ENCODE measurements at places on chromosomes 5 and 9. TPM values are rescaled to one million over a fixed set of nuclear protein-coding genes. Genes with fewer than 3 reads are reported as not detected.

The FOXD4L5 gene
- not detected for total RNA-seq

The NIPAL4 gene
- total RNA-seq, result not detected

- no peak for DNase-seq
Observed at GRCh38 chr5:10432059-10433008, 9.3 kb upstream of the ROPN1L start.

- DNase-seq, result no peak
Observed at GRCh38 chr5:180815293-180815917, 12.8 kb upstream of the MGAT1 start.

- DNase-seq, result peak; percentile 20
Observed at GRCh38 chr5:76256116-76256889, 146.8 kb upstream of the IQGAP2 start.

GRCh38 chr5:151718153-151718552 lies 31.4 kb upstream of the SPARC start:
- no peak for DNase-seq

DNA sequence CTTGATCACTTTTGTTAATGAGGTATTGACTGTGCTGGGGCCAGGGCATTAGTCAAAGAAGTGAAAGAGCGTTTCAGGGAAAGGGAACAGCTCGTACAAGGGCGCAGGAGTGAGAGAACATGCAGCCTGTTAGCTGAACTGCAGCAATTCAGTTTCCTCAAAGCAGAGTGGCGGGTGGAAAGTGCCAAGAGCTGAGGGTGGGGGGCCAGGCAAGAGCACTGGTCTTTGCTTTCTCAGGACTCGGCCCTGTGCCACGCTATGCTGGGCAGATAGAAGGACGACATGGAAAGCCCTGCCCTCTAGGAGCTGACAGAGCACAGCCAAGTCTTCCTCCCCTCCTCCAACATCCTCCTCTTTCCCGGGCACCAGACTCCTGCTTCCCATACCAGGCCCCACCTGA lies 304.8 kb downstream of the SPOCK1 start:
- no peak for DNase-seq

GRCh38 chr5:116699332-116699731 lies 124.7 kb upstream of the SEMA6A start:
- no peak for DNase-seq

DNA sequence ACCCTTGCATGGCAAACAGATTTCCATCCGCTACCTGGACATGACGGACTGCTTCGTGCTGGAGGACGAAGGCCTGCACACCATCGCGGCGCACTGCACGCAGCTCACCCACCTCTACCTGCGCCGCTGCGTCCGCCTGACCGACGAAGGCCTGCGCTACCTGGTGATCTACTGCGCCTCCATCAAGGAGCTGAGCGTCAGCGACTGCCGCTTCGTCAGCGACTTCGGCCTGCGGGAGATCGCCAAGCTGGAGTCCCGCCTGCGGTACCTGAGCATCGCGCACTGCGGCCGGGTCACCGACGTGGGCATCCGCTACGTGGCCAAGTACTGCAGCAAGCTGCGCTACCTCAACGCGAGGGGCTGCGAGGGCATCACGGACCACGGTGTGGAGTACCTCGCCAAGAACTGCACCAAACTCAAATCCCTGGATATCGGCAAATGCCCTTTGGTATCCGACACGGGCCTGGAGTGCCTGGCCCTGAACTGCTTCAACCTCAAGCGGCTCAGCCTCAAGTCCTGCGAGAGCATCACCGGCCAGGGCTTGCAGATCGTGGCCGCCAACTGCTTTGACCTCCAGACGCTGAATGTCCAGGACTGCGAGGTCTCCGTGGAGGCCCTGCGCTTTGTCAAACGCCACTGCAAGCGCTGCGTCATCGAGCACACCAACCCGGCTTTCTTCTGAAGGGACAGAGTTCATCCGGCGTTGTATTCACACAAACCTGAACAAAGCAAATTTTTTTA lies 242.9 kb downstream of the MARCHF11 start:
- DNase-seq, result no peak

- no peak for DNase-seq
Observed at GRCh38 chr5:168006456-168007130, 284.9 kb upstream of the WWC1 start.

The KIF24 gene
- 2.1 TPM for total RNA-seq

DNA sequence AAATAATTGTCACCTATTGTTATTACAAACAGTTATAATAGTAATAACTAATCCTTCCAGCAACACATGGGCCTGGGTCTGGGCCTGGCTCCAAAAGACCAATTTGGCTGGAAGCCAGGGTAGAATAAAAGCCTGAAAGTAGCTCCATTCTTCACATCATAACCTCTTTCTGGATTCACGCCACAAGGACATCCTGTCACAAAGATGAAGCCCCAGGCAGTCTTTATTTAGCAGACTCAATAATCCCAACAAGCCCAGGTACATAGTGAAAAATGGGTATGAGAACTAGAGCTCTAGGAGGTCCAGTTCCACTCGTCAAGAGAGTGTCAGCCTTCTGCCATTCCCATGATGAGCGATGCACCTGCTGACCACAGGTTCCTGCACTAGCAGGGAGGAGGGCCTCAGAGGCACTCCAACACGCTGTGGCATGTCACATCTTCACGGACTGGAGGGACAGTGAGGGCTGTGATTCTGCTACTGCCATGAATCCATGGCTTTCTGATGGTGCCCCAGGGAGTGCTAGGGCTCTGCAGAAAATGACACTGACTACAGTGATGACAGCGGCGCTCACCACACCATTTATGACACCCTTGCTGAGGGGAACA lies 124.9 kb downstream of the SPOCK1 start:
- DNase-seq, result no peak

DNA sequence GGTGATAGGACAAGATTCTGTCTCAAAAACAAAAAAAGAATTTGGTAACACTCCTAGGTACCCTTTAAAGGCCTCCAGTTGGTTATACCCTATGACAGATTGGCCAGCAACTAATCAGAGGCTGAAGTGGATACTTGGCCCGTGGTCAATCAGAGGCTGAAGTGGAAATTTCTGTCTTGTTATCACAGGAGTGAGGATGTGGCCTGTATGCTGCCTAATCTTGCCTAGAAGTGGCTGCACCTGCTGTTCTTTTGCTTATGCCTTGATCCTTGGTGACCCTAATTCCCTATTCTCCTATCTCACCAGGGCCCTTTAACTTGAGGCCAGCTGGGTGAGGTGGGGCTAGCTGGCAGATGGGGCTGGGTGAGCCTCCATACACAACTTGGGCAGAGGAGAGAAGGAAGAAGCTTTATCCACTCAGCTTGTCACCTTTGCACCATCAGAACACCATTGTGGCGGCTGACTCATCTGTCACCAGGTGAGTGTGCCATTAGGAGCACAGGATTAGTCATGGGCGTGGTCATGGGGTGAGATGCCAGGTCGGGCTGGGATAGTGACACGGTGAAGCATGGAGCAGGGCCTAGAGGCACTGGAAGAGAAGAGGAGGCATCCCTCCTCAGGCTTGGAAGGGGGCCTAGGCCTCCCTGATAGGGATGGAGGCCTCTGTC lies 41.5 kb downstream of the SAR1B start:
- no peak for DNase-seq

The SHOC1 gene
- not detected for total RNA-seq

The ERCC6L2 gene
- total RNA-seq, result 34.0 TPM

The CDH9 gene
- total RNA-seq, result not detected

DNA sequence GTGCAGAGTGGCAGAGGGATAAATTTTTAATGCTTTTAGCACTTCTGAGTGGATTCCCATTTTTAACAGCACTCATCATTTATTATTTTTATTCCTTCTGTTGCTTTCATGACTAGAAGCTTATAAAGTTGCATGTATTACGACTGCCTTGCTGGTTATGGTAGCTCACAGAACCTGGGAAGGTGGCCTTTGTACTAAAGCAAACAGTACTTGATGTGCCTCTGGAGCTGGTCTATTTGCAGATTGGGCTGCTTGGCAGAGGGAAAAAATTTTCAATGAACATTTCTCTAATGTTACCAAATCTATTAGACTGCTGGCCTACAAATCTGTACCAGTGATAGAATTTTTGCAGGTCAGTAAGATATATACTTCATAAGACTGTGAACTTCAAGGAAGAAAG lies 274.5 kb upstream of the C9orf72 start:
- no peak for DNase-seq

The SH3GL2 gene
- not detected for total RNA-seq

- DNase-seq, result peak; percentile 22
Observed at GRCh38 chr5:116144103-116144502, 59.3 kb downstream of the COMMD10 start.

DNA sequence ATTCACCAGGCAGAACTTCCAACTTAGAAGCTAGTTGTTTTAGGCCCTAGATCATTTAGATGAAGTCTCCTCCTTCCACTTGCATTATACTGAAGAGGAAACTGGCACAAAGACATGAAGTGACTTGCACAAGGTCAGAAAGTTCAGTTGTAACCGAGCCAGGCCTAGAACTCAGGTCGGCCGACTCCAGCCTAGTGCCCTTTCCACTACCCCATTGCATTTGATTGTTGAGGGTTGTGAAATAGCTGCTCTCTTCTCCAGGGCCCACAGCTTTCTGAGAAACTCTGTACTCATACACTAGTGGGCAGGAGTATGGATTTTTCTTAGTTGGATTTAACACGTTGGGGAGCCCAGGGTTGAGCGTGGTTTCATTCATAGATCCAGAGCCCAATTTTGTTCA lies 5.6 kb downstream of the ZNF462 start:
- no peak for DNase-seq

The PSAT1 gene
- 24.7 TPM for total RNA-seq

DNA sequence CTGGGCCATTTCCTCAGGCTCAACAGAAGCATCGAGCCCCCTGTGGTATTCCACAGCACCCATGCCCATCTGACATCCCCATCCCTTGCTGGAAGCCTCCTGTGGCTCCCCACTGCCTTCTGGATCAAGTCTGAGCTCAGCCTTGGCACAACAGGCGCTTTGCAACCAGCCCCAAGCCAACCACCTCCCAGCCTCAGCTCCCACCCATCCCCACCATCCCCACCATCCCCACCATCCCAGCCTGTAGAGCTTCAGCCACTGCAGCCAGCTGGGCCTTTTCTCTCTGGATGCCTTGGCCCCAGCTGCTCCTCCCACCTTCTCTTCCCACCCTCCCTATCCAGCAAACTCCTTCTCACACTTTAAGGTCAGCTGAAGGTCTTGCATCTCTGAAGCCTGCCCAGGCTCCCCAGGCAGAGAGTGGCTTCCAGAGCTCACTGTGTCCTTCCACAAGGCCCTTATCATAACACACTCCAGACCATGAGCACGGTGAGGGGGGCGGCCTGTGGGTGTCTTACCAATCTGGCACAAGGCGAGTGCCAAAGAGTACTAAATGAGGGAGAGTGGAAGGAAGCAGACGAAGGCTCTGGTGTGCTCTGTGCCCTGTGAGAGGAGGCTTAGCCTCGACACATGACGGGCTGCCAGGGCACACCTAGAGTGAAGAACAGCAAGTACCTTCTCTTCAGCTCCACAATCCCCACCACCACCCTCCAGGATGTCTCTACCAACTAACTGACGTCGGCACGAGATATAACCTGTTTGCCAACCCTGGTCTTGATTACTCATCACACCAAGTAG lies 6.5 kb downstream of the HIGD2A start:
- no peak for DNase-seq

GRCh38 chr5:100676817-100677631 lies 141.8 kb downstream of the FAM174A start:
- no peak for DNase-seq

The ADAMTS2 gene
- 4.9 TPM for total RNA-seq

DNA sequence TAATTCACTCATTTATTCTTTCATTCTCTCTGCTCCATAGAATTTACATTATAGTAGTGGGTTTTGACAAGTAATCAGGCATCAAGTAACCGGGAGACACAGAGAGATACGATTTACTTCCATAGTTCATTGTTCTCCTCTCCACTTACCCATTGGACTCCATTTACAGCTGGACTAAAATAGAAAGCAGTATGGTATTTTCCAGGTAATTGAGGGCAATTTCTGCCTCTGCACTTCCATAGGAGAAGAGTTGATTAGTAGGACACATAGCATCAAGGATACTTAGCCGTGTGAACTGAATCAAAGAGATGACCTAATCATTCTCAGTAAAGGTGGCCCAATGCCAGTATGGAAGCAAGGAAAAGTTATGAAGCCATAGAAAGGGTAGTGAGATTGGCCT lies 244.4 kb downstream of the COX7C start:
- no peak for DNase-seq

DNA sequence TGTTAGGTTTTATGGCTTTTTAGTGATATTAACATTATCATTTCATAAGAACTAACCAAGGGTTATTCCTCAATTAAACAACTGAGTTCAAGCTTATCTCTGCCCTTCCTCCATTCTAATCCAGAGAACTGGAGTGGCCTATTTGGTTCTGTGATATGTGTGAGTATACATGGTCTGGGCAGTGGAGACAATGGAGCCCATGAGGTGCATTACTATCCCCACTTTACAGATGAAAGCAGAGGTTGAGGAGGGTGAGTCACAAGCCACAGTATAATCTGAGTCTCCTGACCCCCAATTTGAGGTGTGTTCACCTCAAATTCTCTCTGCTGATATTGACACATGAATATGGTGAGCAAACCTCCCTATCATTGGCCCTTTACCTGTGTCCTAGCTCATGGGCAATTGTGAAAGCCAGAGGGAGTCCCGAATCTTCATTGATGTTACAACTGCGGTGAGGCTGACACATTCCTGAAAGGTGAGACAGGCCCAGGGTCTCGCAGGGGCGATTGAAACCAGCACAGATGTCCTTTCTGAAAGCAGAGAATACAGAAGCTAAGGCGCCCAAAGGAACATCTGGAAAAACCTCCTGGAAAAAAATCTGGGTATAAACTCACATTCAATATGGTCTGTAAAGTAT lies 217.2 kb downstream of the TARS1 start:
- no peak for DNase-seq

DNA sequence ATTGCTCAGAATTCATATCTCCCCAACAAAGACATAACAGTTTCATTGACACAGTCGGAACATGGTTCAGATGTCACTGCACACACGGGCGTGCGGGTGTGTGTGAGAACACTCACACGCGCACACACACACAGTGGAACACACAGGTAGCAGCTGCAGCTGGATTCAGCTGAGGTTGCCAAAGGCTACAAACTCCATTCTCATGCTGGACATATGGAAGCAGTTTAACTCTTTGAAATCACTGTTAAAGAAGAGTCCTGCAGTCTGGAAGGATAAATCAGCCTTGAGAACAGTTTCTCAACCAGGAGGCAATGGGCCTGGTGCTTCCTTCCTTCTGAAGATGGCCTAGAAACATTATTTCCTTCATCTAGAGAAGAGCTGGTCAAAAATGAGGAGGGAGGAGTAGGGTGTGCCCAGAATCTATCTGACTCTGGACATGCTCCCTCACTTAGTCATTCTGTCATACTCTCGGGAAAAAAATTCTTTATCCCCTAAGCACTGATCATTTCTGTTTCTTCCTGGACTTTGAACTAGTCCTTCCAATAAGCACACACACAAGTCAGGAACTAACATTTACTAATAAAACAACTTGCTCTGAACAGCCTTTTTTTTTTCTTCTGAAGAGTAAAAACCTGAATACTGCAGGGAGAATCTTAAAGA lies 160.6 kb downstream of the ZDHHC21 start:
- DNase-seq, result no peak

The KIF12 gene
- 0.85 TPM for total RNA-seq

All from SJSA1 (cell line).